ENCODE measurements at places on chromosomes 13 and 19. TPM values are rescaled to one million over a fixed set of nuclear protein-coding genes. Genes with fewer than 3 reads are reported as not detected.

DNA sequence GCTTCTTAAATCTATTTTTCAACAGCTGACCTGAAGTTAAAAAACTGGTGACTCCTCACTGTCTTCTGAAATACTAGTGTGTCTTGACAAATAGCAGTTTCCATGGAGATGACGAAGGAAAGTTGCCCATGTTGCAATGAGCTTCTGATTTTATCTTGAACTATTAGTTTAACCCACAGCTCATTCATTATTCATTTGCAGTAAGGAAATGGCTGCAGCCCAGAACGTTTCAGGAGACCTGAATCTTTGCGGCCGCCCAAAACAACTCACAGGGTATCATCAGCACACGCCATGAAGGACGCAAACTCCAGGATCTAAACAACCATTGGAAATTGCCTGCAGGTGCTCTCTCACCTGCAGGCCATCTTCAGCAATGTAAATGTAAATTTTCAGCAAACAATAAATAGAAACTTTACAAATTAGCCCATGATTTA lies 142.5 kb downstream of the DCLK1 start:
- no peaks in the 10 kb centered on the region for H3K4me1 ChIP-seq
- H3K27ac ChIP-seq = no peak overlapping the region
- no peaks in the 10 kb centered on the region for H3K36me3 ChIP-seq
- no peak overlapping the region for H3K4me3 ChIP-seq

DNA sequence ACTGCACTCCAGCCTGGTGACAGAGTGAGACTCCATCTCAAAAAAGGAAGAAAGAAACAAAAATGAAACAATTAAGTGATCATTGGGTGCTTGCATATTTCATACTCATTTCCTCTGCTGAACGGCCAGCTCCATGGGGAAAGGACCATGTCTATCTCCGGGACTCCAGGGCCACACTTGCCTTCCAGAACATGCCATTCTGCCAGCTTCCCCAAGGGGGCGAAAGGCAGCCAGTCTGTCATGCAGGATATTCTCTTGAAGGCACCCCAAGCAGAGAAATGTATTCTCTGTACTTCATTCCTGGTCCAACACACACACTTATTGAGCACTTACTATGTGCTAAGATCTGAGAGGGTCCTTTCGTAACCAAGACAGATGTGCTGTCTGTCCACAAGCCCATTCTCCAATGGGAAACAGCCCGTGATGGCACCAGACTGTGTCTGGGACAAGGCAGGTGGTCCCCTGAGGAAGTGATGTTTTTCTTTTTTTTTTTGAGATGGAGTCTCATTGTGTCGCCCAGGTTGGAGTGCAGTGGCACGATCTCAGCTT lies 10.2 kb upstream of the CARM1 start:
- no peaks in the 10 kb centered on the region for H3K36me3 ChIP-seq
- no peak overlapping the region for H3K4me3 ChIP-seq
- no peak overlapping the region for H3K27ac ChIP-seq
- H3K4me1 ChIP-seq = no peaks in the 10 kb centered on the region
- H3K27me3 ChIP-seq = no peaks in the 10 kb centered on the region
- DNase-seq = peak; percentile 88

- DNase-seq = peak; percentile 64
- no peak overlapping the region for H3K27ac ChIP-seq
- H3K36me3 ChIP-seq = no peaks in the 10 kb centered on the region
- H3K4me3 ChIP-seq = no peak overlapping the region
Measured at GRCh38 chr19:42634409-42635232, 39.9 kb upstream of the CEACAM8 start.

- H3K27ac ChIP-seq = peak overlapping the region; percentile 11
- DNase-seq = no peak
- H3K27me3 ChIP-seq = no peaks in the 10 kb centered on the region
- H3K36me3 ChIP-seq = peaks cover 3% of the 10 kb centered on the region
- H3K4me3 ChIP-seq = no peak overlapping the region
Measured at GRCh38 chr13:112753833-112754232, 64.0 kb downstream of the ATP11A start.

GRCh38 chr13:21670006-21670882 lies 629 bp upstream of the FGF9 start:
- no peaks in the 10 kb centered on the region for H3K36me3 ChIP-seq
- peaks cover 73% of the 10 kb centered on the region for H3K27me3 ChIP-seq
- H3K27ac ChIP-seq = peak overlapping the region; percentile 77

DNA sequence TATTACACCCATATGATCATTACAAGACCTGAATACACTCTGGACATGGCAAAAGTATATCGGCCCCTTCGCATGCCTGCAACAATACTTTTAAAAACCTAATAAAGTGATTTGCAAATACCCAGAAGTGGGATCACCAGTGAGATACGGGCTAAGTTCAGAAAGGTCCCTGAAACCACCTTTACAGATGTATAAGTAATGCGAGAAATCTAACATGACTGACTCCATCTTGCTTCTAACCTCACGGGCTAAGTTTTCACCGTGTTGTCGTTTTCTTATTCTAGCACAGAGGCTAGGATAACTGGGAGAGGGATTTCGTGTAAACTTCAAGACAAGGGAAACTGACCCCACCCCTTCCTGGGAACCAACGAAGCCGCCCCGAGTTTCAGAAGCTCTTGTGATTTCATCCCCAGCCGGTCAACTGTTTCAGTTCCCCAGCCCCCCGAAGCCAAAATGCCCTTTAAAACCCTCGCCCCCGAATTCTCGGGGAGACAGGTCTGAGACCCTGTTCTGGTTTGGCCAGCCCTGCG lies 703 bp downstream of the NEK3 start:
- peaks cover 11% of the 10 kb centered on the region for H3K36me3 ChIP-seq
- peak overlapping the region; percentile 33 for H3K27ac ChIP-seq
- DNase-seq = no peak
- H3K4me3 ChIP-seq = peak overlapping the region; percentile 89
- H3K4me1 ChIP-seq = peaks cover 3% of the 10 kb centered on the region
- H3K27me3 ChIP-seq = no peaks in the 10 kb centered on the region

DNA sequence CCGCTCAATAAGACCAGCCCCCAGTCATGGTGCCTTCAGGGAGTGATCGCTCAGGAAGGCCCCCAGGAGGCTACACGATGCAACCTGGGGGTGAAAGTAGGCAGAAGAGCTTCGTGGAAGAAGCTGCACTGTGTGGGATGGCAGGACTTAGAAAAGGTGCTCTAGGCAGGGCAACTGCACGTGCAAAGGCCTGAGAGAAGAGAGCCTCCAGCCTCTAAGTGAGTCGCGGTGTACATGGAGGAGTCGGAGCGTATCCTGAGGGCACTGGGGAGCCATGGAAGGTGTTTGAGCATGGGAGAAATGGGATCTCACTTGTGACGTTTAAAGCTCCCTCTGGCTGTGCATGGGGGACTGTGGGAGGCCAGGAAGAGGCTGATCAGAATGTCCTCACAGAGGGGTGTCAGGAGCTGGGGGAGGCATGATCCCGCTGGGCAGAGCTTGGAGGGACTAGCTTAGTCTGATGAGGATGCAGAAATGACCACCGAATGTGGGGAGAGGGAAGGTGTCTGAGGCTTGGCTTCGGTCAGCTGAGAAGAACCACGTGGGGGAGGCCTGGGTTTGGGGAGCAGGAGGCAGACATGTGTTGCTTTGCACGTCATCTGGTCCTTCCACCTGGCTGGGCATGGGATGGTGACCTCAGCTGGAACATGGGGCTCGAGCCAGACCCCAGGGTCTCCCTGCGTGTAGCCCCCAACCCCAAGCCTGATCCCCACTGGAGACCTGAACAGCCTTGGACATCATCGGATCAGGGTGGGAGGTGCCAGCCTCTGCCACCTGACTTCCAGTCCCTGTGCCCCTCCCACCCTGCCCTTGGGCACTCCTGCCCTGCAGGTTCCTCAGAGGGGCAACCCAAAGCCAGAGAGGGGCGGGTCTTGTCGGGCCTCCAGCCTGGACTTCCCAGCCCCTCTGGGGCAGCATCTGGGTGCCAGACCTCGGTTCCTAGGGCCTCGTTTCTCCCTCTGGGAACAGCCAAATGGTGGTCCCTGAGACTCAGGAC lies 1.1 kb downstream of the APC2 start:
- H3K4me1 ChIP-seq = no peaks in the 10 kb centered on the region
- peak overlapping the region; percentile 90 for H3K27ac ChIP-seq
- H3K36me3 ChIP-seq = no peaks in the 10 kb centered on the region
- H3K27me3 ChIP-seq = peaks cover 82% of the 10 kb centered on the region

DNA sequence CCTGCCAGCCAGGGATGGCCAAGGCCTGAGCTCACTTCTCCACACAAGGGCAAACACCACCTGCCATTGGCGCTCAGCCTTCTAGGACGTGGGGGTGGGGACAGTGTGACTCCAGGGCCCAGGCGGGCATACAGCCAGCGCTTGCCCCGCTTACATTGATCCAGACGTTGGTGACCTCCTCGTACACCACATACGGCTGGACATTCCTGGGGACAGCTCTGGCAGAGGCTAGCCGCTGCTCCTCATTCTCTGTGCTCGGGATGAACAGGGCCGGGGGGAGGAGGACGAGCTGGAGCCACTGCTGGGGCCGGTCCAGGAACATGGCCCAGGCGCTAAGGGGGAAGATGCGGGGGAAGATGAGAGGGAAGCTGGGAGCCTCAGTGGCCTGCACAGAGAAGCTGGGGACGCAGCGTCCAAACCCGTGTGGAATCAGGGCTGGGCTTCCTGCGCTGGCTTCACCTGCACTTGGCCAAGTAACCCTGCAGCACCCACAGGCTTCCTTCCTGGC lies 25.1 kb upstream of the MYDGF start:
- no peak overlapping the region for H3K27ac ChIP-seq
- H3K27me3 ChIP-seq = no peaks in the 10 kb centered on the region
- H3K36me3 ChIP-seq = peaks cover 48% of the 10 kb centered on the region
- H3K4me1 ChIP-seq = no peaks in the 10 kb centered on the region

DNA sequence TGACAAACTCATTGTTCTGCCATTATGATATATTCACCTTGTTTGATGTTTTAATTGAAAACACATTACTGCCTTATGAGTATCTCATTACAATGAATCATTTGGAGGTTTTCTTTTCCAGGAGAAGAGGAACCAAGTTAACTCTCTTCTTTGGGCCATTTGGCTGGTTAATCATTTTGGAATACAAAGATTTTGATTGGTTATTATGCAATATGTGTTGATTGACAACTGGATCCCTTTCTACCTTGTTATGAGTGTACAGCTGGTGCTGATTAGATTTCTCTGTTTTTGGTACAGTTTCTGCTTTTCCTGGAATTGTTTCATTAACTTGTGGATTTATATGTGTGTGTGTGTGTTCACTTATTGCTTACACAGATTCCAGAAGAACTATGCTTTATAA lies 49.2 kb upstream of the RGCC start:
- no peak for DNase-seq
- H3K4me1 ChIP-seq = peaks cover under 1% of the 10 kb centered on the region
- H3K36me3 ChIP-seq = no peaks in the 10 kb centered on the region
- H3K27me3 ChIP-seq = no peaks in the 10 kb centered on the region
- no peak overlapping the region for H3K4me3 ChIP-seq

GRCh38 chr13:107721125-107721869 lies 494.0 kb downstream of the LIG4 start:
- peaks cover 13% of the 10 kb centered on the region for H3K4me1 ChIP-seq
- no peaks in the 10 kb centered on the region for H3K36me3 ChIP-seq
- no peak overlapping the region for H3K4me3 ChIP-seq

GRCh38 chr19:18053576-18054219 lies 33.0 kb downstream of the IL12RB1 start:
- no peaks in the 10 kb centered on the region for H3K36me3 ChIP-seq
- no peak overlapping the region for H3K4me3 ChIP-seq
- no peak overlapping the region for H3K27ac ChIP-seq
- no peaks in the 10 kb centered on the region for H3K4me1 ChIP-seq

DNA sequence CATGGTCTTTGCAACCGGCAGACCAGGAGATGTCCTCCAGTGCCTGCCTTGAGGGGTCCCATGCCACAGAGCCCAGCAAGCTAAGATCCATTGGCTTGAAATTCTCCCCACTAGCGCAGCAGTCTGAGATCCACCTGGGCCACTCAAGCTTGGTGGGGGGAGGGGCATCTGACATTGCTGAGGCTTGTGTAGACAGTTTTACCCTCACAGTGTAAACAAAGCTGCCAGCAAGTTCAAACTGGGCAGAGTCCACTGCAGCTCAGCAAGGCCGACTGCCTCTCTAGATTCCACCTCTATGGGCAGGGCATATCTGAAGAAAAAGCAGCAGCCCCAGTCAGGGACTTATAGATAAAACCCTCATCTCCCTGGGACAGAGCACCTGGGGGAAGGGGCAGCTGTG lies 32.0 kb upstream of the ITM2B start:
- DNase-seq = no peak
- no peaks in the 10 kb centered on the region for H3K27me3 ChIP-seq
- H3K36me3 ChIP-seq = no peaks in the 10 kb centered on the region
- H3K4me1 ChIP-seq = no peaks in the 10 kb centered on the region

GRCh38 chr19:17873786-17874757 lies 2.3 kb downstream of the SLC5A5 start:
- H3K4me1 ChIP-seq = no peaks in the 10 kb centered on the region
- peaks cover 7% of the 10 kb centered on the region for H3K27me3 ChIP-seq
- DNase-seq = peak; percentile 96
- no peak overlapping the region for H3K27ac ChIP-seq
- H3K36me3 ChIP-seq = no peaks in the 10 kb centered on the region

DNA sequence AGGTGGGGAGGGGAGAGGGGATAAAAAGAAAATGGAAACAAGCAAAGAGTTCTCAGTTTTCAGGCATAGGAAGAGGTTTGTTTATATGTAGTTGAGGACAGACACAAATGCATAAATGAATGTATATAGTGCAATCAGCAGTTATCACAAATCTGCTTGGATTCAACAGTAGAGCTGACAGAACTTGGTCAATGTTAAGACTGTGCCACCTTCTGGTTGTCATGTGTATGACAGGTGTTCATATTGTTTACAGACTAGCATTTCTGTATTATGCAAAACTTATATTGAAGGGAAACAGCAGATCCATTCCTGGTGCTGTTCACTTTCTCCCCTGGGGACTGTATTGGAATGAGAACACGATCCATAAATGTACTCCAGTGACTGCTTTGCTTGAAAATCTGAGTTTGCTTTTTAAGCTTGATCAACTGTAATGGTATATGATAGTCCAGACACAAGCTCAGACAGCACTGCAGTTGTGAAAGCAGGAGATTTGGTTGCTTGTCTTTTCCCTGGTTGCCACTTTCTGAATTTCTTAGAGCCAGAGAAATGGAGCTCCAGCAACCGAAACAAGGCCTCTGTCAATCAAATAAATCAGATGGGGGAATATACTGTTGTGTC lies 319.5 kb upstream of the OBI1 start:
- peaks cover 5% of the 10 kb centered on the region for H3K27me3 ChIP-seq
- no peaks in the 10 kb centered on the region for H3K36me3 ChIP-seq

DNA sequence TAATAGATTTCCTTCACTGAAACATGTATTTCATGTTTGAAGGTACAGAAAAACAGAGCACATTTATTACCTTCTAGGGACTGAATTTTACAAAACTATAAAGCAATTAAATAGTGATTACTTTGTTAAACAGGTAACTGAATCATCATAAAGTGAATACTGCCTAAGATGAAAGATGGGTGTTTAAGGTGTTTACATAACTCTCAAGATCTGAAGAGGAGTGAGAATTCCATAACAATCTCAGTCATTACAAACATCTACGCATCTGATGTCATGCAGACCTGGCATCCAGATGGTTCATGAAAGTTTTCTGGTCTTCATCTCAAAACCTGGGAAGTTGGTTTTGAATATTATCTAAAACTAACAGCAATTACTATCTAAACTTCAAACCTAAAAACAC lies 80.4 kb downstream of the MIPEP start:
- peaks cover 2% of the 10 kb centered on the region for H3K36me3 ChIP-seq
- H3K27ac ChIP-seq = no peak overlapping the region
- DNase-seq = no peak
- no peak overlapping the region for H3K4me3 ChIP-seq
- no peaks in the 10 kb centered on the region for H3K4me1 ChIP-seq
- H3K27me3 ChIP-seq = no peaks in the 10 kb centered on the region

The C1QTNF9 gene
- total RNA-seq = not detected

The CBARP gene
- 21.5 TPM for total RNA-seq

The DCT gene
- total RNA-seq = not detected

The SIGLEC8 gene
- total RNA-seq = not detected
